A549 treated with CpdA at 1 μM for 4 hours (cell line): ENCODE measurements at places on chromosomes 2 and 18. TPM values are rescaled to one million over a fixed set of nuclear protein-coding genes. Genes with fewer than 3 reads are reported as not detected.

Gene TXNDC9
- 37.2 to 50.7 TPM (median 39.1 TPM) in 5 replicates for total RNA-seq

Gene USP14
- total RNA-seq, result 63.5 to 71.1 TPM (median 64.9 TPM) in 5 replicates

Gene TBR1
- 0.03 TPM in 1 of 5 replicates, not detected in the others for total RNA-seq

Gene TTN
- total RNA-seq, result under 0.01 to 0.03 TPM (median 0.01 TPM) in 4 of 5 replicates, not detected in the other
